ENCODE measurements at places on chromosomes 3 and 15.

DNA sequence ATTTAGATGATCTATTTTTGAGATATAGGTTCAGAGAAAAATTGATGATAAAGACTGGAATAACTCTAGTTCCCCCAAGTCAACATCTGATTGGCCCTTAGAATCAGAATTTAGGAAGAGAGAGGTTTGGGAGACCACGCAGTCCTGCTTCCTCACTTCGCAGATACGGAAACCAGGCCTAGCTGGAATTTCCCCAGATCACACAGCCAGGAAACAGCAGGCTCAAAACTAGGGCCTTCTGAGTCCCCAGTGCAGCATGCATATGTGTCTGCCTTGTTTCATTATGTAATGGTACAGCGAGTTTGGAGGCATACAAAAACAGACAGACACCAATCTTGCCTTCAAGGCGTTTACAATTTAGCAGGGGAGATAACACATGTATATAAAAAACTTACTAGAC lies 177.1 kb upstream of the ICE2 start:
- DNase-seq: no peak

DNA sequence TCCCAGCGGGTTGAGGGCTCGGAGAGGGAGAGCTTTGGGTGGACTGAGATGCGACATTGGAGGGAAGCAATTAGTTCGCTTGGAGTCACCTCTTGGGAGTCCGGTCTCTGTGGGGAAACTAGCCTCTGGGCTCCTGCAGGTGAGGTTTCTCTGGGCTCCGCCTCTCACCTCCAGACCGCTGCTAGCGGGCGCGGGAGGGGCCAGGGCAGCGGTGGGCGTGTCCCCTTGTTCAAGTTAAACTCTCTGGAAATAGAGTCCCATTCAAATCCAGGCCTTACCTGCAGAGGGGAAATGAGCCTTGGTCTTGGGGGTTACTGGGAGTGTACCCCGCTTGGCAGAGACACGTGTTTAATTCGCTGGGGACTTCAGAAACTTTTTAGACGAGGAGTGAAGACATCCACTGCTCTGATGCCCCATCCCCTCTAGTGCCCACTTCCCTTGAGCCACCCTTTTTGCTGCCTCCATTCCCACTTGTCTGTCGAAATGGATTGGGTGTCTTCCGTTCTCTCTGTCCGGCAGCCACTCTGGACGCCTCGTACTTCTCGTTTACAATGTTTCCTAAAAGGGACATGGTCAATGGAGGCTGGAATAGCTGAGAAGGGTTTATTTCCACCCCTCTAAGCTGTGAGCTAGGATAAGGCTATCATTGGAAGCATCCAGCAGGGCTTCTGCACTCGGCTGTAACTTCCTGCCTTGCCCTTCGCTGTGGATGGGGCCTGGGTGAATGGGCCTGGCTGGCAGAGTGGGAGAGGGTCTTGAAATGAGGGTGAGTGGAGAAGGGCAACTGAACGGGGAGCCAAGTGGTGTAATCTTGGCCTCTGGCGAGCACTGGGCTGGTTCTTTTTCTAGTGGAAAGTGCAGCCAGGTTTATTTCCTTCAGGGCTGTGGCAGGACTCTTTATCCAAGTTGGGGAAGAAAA lies 1.1 kb downstream of the MITF start:
- DNase-seq: no peak

- no peak for DNase-seq
Measured at GRCh38 chr3:22980346-22980745, 222.8 kb upstream of the UBE2E2 start.

GRCh38 chr3:179943117-179943880 lies 93.4 kb downstream of the PEX5L start:
- no peak for DNase-seq

GRCh38 chr3:183539811-183540210 lies 15.7 kb downstream of the KLHL6 start:
- DNase-seq: no peak

GRCh38 chr15:100941536-100941935 lies 22.4 kb downstream of the LRRK1 start:
- DNase-seq: no peak

DNA sequence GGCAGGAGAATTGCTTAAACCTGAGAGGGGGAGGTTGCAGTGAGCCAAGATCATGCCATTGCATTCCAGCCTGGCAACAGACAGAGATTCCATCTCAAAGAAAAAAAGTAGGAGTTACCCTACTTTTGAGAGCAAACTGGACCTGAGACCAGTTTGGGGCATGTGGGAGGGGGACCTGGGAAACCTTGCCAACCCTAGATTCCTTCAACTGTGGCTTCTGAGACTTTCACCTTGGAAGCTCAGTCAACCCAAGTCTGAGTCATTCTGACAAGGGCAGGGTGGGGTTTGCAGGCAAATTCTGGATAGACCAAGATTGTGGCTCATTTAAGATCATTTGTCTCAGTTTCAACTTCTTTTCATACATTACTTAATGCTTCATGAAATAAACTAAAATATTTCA lies 23.8 kb upstream of the SIAH2 start:
- DNase-seq: no peak

- peak; percentile 61 for DNase-seq
Measured at GRCh38 chr3:132004571-132004970, 30.2 kb downstream of the CPNE4 start.

DNA sequence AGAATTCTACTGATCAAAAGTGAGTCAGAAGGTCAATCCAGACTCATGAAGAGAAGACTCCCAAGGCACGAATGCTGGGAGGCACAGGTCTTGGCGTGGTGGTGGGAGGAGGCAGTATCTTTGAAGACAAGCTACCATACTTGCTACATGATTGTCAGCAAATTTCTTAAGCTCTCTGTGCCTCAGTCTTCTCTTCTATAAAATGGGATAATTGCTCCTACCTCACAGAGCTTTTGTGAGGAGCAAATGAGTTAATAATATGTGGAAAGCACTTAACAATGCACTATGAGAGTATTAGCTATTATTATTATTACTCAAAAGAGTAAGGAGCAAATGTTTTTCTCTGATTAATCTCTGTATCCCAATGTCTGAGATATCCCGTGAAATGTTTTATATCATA lies 36.2 kb downstream of the EHD4 start:
- DNase-seq: no peak

DNA sequence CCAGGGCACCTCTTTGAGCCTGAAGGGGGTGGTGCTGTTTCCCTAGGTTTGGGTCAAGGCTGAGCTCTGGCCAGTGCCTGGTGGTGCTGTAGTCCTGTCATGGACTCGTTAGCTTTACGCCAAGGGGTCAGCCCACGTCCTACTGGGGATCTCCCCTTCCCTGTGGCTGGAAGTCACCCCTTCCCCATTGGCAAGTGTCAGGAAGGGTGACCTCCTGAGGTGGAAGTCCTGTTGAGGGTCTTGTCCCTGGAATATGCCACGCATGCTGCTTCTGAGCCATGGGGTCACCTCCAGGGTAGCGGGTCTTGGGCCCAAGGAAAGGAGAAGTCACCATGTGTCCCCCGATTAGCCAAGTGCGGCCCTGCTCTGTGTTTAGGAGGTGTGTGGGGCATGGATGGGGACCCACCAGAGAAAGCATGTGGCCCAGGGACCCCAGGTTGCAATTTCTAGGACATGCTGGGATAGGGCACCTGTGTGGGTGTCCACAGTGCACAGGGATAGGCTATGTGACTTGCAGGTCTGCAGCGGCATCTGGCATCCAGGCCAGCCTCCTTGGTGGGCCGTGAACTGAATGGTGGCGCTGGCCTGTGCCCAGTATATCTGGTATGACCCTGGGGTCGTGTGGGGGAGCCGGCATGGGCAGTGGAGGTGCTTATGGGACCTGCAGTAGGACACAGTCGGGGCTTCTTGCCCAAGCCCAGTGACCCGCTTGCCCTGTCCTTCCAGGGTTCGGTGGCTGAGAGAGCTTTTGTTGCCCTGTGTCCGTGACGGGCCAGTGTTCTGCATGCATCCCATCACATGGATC lies 226.7 kb downstream of the SNRPN start:
- DNase-seq: no peak

GRCh38 chr3:128804811-128805155 lies 74.6 kb upstream of the ACAD9 start:
- peak; percentile 35 for DNase-seq

DNA sequence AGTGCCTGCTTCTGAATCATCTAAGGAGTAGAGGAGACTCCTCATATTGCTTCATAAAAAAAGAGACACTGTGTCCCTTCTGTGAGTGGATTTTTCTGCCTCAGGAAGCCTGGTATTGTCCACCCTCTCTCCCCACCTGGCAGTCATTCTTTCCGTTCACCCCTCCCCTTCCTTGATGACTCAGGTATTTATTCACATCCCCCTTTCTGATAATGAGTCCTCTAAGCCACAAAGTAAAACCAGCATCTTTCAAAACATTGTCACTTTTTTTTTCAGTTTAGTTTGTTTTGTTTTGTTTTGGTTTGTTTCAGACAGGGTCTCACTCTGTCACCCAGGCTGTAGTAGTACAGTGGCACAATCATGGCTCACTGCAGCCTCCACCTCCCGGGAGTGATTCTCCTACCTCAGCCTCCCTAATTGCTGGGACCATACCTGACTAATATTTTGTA lies 65.2 kb upstream of the UBE2E1 start:
- peak; percentile 59 for DNase-seq

DNA sequence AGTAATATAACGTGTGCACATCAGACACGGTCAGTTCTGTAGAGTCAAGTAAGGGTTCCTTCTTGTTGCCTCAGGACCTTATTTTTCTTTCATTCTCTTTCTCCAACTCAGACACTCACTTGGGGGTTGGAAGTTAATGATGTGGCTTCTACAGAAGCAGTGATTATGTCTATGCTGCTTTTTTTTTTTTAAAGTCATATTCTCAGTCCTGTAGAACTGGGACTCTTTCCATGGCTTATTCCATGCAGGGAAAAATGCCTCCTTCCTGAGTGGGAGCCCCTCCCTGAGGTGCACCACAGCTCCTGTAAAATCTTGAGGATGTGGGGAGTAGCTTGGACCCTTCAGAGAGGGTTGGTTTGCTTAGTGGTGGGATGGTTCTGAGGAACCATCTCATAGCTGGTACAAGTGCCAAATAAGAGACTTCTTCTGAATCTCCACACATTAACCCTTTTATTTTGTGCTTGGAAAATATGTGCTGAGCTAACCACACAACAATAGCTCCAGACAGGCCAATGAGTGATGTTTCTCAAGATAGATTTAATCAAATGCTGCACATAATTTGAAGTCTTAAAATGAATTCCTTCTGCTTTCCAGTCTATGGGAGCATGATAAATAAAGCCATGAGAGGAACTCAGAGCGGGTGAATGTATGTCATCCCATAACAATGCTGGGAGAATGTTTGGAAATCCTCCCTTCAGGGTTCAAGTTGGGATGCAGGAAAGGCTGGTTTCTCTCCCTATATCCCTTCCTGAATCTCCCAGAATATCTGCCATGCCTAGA lies 23.3 kb upstream of the FSTL1 start:
- DNase-seq: no peak
